Stimulated activated CD4-positive, alpha-beta T cell treated with anti-CD3 and anti-CD28 coated beads, Interleukin-15, amount 100 ng/mL, for 24 hours (primary cell): ENCODE measurements at places on chromosomes 1 and 21.

DNA sequence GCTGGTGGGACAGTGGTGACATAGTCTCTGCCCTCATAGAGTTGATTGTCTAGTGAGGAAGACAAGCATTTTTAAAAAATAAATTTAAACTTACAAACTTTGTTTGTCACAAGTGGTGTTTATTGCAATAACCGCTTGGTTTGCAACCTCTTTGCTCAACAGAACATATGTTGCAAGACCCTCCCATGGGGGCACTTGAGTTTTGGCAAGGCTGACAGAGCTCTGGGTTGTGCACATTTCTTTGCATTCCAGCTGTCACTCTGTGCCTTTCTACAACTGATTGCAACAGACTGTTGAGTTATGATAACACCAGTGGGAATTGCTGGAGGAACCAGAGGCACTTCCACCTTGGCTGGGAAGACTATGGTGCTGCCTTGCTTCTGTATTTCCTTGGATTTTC is 58.4 kb downstream of the LAMC2 start:
- DNase-seq: no peak

GRCh38 chr21:42671778-42672593 is 18.6 kb downstream of the PDE9A start:
- no peak for DNase-seq

DNA sequence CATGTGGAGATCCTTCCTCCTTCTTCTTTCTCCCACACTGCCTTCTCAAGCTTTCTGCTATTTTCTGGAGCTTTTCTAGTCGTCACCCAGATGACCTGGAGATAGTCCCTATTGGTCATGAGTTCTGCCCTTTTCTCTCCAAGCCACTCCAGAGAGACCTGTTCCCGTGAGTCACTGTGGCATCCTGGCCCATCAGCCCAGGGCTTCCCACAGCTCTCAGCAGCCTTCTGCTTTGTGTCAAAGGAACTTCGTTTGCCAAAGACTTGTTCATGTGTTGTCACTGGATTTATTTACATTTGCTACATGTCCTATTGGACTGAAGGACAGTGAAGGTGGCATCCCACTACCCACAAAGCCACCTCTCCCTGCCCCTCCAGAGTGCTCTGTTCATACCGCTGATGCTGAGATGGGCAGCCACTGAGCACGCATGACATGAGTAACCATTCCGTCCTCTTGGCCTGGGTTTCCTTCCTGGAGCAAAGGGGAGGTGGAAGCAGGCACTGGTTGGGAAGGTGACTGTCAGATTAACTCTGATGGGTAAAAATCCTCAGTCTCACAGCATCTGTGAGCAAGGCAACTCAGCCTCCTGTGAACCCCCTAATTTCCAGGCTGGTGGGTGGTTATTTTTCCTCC is 119.2 kb downstream of the EDEM3 start:
- no peak for DNase-seq

DNA sequence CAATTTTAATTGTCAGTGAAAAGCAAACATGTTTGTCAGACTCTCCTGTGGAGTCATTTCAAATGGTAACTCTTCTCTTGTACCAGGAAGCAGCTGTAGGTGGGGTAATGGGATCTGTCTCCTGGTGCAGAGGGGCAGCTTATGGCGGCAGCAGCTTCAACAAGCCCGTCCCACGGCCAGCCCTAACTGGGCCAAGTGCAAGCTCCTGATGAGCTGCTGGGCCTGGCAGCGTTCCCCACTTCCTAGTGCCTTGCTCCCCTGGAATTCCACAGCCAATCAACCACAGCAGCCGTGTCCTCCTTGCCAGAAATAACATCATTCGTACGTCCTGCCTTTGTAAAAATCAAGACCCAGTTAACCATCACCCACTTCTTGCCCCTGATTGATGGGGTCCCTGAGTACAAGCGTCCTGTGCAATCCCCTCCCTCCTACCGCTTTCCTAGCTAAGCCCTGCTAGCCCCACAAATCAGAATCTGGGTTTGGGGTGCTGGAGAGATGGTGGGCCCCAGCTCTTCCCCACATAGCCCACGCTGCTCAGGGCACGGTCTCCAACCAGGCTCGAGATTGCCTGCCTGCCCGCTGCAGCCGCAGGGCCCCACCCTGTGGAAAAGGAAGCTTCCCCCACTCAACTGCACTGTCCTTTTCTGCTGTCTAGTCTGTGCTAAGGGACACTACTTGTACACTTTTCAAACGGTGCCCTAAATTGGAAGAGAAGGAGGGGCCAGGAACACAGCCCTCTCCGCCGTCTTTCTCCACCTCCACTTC is 61.2 kb downstream of the TOR1AIP2 start:
- DNase-seq: no peak

- DNase-seq: no peak
Measured at GRCh38 chr1:44591381-44591780, 82.9 kb downstream of the TMEM53 start.

GRCh38 chr1:26297057-26297790 is 9.2 kb downstream of the UBXN11 start:
- DNase-seq: no peak
